Amniotic epithelial cell (primary cell): ENCODE measurements at places on chromosomes 3 and 15.
A peak's percentile ranks its signal among the peaks of the same experiment; 100 is the strongest.

DNA sequence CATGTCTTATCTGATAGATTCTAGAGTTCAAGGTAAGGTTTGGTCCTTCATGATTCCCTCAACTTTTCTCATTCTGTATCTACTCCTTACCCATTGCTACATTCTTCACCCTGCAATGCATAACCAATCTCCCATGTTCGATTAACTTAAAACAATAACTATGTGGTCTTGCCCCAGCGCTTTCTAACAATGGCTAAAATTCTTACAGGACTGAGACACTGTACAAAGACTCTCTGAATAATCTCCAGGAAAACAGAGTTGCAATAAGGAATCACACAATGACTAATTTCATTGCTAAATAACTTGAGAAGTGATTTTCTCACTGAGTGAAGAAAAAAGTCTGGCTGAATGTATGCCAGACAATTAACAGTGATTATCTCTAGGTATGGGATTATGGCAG lies 69.6 kb upstream of the FAM174B start:
- DNase-seq: no peak

DNA sequence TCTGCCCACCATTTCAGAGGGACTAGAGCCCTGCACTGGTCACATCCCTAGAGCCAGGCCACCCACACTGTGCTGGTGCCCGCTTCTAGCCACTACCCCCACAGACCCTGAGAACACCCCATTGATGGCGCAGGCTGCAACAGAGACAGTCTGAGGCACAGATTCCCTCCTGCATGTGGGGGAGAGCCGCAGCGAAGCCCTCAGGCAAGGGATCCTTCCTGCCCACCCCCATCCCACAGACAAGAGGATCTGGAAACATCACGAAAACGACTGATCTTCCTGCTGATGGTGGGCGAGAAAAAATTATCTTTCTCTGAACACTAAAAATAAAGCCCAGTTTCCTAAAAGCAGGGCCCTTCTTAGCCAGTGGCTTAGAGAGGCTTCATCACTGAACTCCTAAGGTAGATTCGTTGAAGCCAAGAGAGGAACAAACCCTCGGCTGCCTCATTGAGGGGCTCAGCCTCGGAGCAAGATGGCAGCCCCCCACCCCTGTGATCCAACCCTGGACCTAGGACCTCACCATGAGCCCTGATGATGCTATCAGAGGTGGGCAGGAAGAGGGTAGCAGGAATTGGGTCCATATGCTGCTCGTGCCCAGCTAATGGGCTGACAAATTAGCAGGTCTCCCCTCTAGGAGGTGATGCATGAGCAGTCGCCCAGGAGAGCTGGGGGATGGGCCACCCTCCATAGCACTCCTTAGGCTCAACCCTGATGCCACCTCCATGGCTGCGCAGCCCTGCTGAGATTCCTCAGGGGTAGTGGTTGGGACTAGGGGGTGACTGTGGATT lies 54.5 kb downstream of the CACNA2D2 start:
- no peak for DNase-seq

- peak; percentile 89 for DNase-seq
These were observed 16.0 kb downstream of the NKIRAS1 start for GRCh38 chr3:23900744-23901143.

- no peak for DNase-seq
These were observed 64.3 kb downstream of the EPHB1 start for GRCh38 chr3:134859341-134859740.

- DNase-seq: peak; percentile 35
These were observed 58.7 kb downstream of the CLDN11 start for GRCh38 chr3:170477395-170477794.

DNA sequence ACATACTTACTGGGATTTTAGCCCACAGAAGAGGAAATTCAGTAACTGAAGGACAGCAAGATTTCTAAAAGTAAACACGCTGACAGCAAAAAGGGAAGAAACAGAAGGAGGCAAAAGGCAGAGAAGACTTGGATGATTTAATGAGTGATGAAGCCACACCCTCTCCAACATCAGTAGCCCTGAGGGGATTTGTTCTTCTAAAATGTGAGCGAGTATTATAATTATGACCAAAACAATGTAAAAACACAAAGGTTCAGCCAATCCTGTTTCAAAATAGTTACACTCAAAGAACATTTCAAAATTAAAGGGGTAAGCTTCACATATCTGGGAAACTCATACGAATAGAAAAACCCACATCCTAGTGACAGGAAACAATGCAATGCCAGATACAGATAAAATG lies 25.0 kb downstream of the MCCC1 start:
- no peak for DNase-seq

GRCh38 chr15:74007820-74008371 lies 13.4 kb downstream of the PML start:
- DNase-seq: no peak

DNA sequence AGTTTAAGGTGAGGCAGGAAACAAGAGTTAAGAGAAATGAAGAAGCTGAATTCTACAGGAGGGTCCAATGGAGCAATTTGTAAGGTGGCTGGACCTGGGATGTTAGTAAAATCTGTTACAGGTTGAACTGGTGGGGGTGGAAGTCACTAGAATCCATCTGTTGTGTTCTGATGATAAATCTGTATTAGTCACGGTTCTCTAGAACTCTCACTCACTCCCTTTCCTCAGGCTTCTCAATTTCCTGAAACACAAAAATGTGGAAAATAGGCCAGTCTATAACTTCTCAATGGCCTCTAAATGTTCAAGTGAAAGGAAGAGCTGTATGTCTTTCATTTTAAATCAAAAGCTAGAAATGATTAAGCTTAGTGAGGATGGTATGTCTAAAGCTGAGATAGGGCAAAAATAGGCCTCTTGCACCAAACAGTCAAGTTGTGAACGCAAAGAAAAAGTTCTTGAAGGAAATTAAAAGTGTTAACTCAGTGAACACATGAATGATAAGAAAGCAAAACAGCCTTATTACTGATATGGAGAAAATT lies 180.2 kb upstream of the CBLB start:
- no peak for DNase-seq

DNA sequence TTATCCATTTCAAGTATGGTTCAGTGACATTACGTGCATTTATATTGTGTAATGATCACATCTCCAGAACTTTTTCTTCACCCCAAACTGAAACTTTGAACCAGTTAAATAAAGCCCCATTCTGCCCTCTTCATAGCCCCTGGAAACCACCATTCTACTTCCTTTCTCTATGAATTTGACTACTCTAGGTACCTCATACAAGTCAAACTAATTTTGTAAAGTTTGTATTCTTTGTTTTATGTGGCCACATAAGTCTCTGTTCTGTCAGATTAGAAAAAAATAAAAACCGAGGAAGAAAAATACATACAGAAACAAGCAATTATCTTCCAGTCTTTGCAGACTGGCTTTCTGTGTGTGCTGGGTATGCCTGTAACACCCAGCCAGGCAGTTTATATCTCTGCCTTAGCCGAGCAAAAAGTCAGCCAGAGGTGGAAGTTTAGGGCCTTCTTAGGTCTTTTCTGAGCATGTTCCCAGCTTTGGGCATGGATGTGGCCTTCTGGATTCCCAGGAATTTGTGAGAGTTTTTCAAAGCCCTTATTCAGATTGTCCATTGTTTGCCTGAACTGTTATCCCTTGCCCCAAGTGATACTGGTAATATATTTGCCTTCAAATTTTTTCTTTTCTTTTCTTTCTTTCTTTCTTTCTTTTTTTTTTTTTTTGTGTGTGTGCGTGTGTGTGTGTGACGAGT lies 6.0 kb upstream of the GRAMD1C start:
- DNase-seq: peak; percentile 19

DNA sequence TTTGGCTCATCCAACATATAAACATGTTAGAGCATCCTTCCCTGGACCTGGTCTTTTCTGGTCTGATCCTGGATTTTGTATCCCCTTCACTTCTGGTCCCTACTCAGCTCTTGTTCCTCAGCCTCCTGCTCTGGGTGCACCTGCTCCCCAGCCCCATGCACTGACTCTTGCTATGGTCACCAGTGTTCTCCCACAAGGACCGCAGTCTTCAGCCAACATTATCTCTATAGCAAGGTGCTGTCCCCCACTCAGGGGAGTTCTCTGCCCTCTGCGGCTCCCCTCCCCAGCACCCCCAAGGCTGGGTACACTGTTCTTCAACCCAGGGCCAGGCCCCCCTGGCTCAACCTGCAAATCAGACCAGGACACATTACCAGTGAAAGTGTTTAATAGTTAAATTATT lies 80.2 kb downstream of the SEC22A start:
- DNase-seq: no peak

DNA sequence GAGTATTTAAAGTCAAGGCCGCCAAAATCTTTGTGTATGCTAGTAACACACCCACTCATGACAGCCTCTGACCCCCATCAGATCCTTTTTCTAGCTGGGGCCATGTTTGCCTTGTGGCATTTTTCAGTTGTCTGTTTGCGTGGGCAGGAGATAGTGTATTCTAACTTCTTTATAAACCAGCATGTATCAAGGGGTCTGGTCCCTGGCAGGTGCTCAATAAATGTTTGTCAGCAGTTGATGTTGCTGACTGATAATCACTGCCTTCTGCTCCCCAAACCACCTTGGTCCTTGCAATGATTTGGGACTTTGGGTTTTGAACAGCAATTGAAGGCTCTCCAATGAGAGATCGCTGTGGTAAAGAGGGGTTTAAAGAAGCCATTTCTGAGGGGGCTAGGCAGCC lies 19.2 kb downstream of the RARB start:
- DNase-seq: no peak

GRCh38 chr15:60351066-60351465 lies 46.7 kb downstream of the ANXA2 start:
- DNase-seq: no peak

DNA sequence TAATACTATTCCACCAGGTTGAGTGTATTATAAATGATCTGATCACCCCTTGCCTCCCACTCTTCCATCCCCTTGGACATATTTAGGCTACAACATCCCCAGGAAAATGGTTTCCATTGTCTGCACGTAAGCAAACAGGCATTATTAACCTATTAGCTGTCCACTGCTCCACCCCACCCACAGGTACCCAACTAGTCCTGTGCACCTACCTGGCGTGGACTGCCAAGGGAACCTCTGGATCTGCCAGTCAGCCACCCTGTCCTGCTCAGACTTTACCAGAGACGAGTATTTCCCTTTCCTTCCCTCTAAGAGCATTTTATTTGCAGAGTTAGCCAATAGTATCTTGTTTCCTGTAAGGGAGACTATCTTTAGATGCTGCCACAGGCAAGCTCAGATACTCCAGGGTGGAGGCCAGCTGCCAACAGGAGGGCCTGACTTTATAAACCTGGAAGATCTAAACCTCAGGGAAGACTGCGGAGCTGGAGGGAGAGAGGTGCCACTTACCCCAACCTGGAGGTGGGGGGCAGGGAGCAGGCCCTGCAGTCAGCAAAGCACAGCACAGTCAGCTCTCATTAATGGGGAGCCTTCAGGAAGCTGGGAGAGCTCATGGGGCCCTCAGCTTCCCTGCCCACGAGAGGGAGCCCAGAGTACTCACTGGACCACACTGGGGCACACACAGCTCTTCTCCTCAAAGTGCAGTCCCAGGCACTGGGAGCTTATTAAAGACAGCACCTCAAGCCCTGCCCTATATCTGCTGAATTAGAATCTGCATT lies at the start of gene CX3CR1:
TSS of gene CX3CR1 (minus strand) at position 292 of the 773 bp plus-strand sequence. CDS start 13,527 bp downstream, outside the sequence.
- no peak for DNase-seq

DNA sequence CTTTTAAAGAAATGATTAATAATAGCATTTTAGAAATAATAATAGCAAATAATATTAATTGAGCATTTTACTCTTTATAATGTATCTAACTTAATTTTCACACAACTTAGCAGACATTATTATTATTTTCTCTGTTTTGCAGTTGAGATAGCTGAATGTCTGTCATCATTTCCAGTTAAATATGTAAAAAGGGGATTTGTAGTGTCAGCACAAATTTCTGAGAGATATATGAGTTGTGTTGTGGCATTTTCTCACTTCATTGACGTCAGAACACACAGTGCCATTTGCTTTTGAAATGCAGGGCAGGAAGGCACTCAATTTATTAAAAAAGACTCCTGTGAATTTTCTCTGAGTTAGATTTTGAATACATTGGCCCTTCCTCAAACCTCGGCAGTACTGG lies 111.0 kb downstream of the GRM7 start:
- DNase-seq: no peak

GRCh38 chr3:40185029-40185695 lies 124.3 kb upstream of the EIF1B start:
- no peak for DNase-seq

- no peak for DNase-seq
These were observed 112.1 kb upstream of the ICE2 start for GRCh38 chr15:60590935-60591495.

DNA sequence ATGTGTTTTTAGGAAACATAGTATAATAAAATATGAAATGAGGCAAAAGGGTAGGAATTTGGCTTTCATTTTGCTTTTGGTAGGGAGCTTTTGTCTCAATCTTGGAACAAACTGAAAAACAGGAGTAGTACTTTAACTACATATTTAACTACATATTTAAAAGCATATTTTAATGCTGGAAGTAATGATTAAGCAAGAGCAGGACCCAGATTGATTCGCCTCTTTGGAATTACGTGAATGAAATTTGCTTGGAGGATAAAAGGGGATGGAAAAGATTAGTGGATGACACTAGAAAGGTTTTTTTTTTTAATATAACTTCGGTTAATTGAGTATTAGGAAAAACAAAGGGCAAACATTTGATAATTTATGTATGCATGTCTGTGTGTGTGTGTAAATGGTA lies 11.2 kb upstream of the TMEM212 start:
- peak; percentile 35 for DNase-seq

- no peak for DNase-seq
These were observed 250.5 kb upstream of the TLE3 start for GRCh38 chr15:70348226-70348543.

DNA sequence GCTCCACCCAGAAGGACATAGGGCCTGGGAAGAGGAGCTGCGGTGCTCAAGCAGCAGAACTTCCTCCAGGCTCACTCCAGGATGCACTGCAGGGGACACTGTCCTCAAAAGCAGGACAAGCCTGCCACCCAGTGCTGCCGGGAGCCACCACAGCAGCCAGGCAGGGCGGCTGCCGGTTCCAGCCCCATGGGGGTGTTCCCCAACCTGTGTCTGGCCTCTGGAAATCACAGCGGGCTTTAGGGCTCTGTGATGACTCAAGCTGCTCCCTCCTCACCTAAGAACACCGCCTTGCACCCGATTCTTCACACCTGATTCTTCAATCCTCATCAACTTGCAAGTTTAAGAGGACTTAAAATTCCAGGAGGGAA lies 71.9 kb upstream of the SLC6A11 start:
- DNase-seq: no peak

- DNase-seq: no peak
These were observed 46.0 kb downstream of the ITGA11 start for GRCh38 chr15:68385671-68386586.

DNA sequence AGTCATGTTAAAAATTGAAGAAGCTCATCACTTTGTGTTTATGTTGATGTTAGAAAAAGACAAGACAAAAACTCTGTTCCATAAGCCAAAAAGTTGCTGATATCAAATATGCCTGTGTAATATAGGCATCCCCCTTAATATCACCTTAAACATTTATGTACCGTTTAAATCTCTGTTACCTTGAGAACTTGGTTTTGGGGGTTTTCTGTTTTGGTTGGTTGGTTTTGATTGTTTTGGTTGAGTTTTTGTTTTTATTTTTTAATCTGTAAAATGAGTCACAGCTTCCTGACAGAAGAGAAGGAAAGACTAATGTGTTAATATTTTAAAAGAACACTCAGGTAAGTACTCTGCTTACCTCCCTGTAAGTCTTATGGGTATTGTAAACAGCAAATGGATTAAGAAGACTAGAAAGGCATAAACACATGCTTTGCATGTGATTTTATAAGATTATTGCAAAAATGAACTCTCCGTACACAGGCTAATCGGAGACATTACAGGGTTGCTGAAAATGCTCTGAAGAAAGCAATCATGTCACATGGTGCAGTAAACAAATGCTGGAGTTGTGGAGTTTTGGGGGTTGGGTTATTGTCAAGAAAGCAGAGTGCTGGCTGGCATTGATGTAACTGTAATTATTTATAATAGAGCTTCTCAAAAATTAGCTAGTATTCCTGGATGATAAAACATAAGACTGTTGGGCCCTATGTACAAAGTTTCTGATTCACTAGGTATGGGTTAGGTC lies 69.5 kb upstream of the MBNL1 start:
- no peak for DNase-seq
